ENCODE measurements at places on chromosomes 1 and 21.

- DNase-seq: peak; percentile 95
Observed at GRCh38 chr21:42002421-42002958, 7.7 kb downstream of the ZBTB21 start.

DNA sequence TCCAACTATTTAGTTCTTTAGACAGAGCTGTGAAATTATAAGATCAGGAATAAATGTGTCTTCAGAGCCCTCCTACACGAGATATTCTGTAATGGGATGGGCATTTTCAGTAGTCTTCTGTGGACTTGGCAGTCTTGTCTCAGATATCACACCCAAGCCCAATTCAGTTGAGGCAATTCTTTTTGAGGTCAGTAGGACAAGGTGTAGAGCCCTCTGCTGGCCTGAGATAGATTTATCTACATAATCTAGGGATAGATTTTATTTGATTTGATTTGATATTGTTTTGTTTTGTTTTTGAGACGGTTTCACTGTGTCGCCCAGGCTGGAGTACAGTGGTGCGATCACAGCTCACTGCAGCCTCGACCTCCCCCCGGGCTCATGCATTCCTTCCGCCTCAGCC lies 77.5 kb downstream of the FMN2 start:
- peak; percentile 65 for DNase-seq

- DNase-seq: no peak
Observed at GRCh38 chr21:40051801-40052200, 184.6 kb downstream of the PCP4 start.

DNA sequence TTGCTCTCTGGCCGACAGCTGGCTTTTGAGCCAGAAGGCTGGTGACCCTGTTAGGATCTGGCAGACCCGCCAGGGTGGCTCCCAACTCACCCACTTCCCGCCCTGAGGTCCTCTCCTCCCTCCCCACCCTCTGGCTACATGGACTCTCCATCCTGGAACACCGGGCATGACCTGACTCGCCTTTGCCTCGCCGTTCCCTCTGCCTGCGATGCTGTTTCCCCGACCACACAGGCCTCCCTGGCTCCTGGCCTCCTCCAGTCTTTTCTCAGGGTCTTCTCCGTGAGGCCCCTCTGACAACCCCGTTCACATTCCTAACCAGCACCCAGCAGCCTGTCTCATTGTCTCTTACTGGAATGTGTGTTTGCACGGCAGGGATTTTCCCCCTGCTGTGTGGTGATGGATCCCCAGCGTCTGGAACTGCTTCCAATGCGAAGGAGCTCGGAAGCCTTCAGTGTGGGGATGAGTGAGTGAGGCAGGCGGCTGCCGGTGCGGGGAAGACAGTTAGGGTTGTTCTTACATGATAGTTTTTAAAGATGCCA lies 46.0 kb upstream of the POFUT2 start:
- DNase-seq: no peak

- no peak for DNase-seq
Observed at GRCh38 chr1:62903522-62903921, 119.6 kb downstream of the ATG4C start.

DNA sequence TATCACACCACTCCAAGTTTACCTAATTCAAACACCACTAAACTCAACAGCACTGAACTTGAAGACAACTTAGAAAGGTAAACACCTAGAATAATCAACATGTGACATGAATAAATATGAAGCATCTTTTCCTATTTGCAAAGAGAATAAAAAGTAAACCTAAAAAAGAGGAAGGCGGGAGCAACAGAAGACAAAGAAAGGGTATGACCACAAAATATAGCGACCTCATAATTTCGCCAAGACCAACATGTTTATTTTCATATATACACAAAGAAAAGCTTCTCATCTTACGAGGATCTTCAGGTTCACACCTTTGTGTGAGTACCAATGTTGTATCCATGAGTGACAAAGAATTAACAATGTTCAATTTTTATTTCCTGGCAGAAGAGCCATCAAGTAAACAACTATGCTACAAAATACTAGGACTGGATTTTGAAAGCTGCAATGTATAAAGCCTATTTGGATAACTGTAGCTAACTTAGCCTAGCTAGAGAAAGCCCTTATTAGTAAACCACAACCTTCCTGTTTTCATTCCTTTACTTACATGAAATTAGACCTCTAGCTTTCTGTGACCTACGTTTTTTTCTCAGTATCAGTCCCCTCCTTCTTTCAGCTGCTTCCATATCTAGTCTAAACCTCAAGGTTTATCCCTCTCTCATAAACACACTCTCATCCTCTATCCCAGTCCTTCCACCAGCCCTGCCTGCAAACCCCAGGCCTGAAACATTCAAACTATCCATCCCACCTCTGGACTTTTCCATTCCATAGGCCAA lies 21.3 kb upstream of the PHTF1 start:
- DNase-seq: no peak

GRCh38 chr21:24027396-24027795 lies 1579.9 kb downstream of the MRPL39 start:
- no peak for DNase-seq

- DNase-seq: no peak
Observed at GRCh38 chr21:17467829-17468228, 45.0 kb upstream of the CXADR start.

DNA sequence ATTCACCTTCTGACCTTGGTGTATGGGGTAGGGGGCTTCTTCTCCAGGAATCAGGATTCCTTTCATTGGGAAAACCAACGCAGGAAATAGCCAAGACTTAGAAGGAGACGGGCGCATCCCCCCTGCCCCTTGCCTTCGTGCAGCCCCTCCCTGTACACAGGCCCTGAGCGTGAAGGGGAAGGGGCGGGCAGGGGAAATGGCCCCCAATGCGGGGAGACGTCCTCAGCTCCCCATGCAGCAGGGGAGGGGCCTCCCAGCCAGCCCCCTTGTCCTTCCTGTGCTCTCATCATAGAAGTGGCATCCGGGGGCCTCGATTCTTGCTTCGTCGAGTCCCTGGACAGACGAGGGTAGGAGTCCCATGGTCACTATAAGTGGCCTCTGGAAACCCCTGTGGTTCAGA lies 116.9 kb downstream of the AJAP1 start:
- DNase-seq: no peak

DNA sequence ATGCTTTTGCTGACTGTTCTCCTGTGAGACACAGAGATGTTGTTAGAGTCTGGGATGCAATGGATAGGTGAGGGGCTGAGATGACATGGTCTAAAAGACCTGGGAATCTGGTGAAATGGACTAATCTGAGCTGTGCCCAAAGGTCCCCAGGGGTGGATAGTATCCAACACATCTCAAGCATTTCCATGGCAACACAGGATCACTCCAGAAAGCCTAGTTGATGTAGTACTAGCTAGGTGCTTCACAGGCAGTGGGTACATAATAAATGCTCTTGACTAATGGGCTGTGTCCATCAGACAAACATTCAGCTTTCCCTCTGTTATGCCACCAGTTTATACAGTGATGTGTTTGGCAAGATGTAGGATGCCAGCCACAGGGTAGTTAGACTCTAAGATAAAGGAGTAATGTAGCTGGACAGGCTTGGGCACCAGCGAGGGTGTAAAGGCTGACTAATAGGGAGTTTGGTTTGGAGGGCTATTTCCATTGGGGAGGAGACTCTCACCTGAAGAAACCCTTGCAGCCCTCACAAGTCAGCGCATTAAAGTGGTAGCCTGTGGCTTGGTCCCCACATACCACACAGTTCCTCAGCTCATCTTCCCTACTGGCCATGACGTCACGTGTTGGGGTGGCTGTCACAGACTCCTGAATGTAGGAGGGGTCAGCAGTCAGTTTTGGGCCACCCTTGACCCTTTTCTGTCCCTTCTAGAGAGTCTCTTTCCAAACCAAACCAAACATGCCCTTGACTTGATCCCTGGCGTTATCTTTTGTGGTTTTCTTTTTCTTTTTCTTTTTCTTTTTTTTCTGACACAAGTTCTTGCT lies 1.8 kb downstream of the NR1I3 start:
- DNase-seq: no peak

DNA sequence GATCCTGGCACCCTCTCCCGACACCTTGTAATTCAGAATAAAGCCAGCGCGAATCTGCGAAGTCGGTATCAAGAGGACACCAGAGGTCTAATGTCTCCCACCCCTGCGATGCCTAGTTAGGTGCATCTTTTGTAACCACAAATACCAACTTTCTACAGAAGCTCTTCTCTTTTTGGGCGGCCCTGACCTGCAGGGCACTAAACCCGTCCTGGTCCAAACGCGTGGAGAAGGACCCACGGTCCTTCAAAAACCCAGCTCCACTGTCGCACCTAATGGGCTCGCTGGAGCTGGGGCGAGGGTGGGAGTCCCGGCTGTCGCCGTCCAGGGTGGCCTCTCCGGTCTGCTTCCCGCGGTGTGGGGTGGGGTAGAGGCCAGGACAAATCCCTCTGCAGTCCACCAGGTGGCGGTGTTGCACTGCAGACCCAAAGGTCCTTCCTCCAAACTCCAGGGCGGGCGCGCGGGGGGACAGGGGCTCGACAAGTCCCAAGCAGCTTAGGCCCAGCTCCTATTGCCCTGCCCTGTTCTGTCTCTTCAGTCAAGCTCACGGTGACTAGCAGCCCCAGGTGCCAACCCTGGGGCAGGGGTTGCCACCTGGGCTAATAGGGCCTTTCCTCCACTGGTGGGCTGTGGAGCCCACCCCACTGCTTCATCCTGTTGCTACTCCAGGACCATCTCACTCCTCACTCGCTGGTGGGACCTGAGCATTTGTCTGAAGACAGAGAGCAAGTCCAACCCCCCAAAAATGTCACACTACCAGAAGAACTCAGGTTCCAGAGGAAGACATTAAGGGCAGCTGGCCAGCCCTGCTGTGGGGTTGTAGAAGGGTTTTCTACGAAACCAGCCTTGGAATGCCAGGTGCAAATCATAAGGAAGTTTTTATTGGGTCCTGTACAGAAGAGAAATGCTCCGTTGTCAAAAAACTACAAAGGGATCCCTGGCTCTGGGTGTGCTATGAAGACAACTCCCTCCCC lies 2.8 kb downstream of the HES3 start:
- DNase-seq: peak; percentile 71

- DNase-seq: no peak
Observed at GRCh38 chr1:228839656-228840055, 104.4 kb downstream of the RHOU start.

DNA sequence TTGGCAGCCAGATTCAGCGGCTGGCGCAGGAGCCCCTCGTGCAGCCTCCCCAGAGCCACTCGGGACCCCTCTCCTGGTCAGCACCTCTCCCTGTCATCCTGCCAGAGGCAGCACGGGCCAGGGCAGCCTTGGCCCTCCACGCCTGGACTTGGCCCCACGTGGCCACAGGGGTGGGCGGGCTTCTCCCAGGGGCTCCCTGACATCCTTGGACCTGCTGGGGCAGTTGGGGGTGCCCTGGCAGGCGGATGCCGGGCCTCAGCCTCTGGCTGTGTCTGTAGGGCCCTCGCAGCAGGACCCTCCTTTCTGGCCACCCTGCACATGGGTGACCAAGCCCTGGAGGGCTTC lies 60.2 kb downstream of the MORN1 start:
- no peak for DNase-seq

DNA sequence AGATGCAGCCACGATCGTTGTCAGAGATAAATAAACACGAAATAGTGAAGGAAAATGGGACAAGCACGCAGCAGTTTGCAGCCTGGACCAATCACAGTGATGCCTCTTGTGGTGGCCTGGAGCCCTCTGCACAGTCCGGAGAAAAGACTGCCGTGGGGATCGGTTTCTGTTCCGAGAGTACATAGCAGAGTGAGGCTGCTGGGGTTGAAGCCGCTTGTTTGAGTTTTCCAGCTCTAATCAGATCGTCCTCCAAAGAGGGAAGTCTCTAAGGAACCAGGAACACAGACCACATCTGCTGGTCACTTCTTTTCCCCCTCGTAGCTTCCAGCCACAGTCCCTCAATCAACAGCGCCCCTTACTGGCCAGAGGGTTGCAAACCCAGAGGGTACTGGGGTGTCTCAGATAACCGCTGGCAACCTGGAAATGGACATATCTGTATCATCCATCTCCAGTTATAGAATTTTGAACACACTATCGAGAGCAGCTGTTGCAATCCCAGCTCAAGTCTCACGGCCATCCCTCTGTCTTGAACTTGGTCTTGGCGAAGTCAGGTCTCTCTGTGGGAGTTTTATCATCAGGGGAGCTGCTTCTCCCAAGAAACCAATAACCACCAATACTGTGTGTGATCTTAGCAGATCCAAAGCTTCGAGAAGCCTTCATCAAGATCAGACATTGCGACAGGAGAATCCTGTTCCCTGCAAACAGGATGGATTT lies 57.4 kb downstream of the OLIG1 start:
- DNase-seq: peak; percentile 75

- DNase-seq: no peak
Observed at GRCh38 chr1:233015965-233016364, 65.6 kb downstream of the NTPCR start.

Measured in ELR (cell line).